ENCODE measurements at places on chromosomes 16 and 17.

- no peak for DNase-seq
Observed at GRCh38 chr16:79253100-79253631, 347.4 kb downstream of the MAF start.

- peak; percentile 50 for DNase-seq
Observed at GRCh38 chr17:14926526-14927122, 338.5 kb downstream of the PMP22 start.

DNA sequence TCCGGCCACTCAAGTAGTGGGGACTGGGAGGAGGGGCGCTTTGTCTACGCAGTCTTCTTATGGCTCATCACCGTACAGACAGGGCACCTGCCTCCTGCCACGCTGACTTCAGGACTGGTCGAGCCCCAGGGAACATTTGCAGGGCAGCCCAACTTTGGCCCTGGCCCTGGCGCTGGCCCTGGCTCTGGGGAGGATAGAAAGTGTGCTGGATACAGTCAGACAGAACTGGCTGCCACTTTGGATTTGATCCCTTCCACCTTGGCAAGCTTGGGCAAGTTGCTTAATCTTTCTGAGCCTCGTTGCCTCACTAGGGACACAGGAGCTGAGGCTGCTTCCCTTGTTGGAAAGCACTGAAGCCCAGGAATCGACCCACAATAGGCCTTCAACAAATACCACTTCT is 13.6 kb downstream of the LGALS9 start:
- no peak for DNase-seq

- DNase-seq, result peak; percentile 72
Observed at GRCh38 chr17:63984651-63985386, 12.1 kb upstream of the SCN4A start.

DNA sequence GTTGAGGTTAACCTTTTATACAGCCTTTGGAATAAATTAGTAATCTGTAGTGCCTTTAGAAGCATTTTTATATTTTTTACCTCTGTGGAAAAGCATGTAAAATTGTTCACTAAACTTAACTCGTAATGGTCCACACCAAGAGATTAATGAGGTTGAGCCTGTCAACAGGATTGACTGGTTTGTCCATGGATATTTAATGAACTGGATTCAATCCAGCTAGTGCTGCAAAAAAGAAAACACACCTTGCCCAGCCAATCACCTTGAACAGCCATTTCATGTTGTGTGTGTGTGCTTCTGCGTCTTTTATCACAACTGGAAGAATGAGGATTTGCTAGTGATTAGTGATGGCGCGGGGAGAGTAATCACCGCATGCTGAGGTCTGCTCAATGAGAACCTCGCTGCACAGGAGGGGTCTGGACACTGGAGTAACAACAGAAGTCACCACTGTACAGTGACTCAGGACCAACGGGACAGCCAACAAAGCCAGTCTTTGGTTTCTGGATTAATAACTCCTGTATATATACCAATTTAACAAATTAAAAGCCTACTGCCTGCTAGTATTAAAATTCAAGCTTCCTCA is 33.7 kb downstream of the LITAFD start:
- no peak for DNase-seq

GRCh38 chr16:12573300-12573699 is 230.4 kb downstream of the CPPED1 start:
- DNase-seq, result no peak

DNA sequence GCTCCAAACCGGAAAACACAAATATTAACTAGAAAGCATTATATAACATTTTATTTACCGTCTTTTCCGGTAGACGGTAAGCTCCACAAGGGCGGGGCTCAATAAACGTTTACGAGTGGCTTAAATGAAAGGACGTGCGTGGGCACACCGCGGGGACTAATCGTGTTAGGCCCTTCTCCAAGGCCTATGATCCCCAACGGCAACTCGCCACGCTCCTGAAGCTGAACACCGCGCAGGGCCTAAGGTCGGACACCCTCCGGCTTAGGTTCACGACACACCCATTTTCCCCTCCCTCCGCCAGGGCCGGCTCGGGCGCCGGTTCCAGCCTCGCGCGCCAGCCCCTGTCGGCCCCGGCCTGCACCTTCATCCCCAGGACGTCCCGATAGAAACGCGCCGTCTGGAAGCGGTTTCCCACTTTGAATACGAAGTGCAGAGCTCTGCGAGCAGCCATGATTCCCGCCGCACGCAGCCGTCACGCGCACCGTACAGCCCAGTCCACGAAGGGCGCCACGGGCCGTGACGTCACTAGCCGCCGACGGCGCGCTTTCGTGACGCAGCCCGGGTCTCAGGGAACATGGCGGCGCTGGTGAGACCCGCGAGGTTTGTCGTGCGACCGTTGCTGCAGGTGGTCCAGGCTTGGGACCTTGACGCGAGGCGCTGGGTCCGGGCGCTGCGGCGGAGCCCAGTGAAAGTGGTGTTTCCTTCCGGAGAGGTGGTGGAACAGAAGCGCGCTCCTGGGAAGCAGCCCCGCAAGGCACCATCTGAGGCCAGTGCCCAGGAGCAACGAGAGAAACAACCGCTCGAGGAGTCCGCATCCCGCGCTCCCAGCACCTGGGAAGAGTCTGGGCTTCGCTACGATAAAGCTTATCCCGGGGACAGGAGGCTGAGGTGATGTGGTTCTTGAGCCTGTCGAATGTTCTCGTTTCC is at the start of the genes GLOD4 and MRM3:
Gene GLOD4 (minus strand): TSS at position 476 of the 927 bp plus-strand sequence. CDS start 25 bp downstream, at position 451.
Gene MRM3 (plus strand): TSS at position 549 of the 927 bp plus-strand sequence. CDS start 26 bp downstream, at position 575.
- peak; percentile 94 for DNase-seq

GRCh38 chr16:27364493-27365141 is 37.4 kb upstream of the IL21R start:
- no peak for DNase-seq

DNA sequence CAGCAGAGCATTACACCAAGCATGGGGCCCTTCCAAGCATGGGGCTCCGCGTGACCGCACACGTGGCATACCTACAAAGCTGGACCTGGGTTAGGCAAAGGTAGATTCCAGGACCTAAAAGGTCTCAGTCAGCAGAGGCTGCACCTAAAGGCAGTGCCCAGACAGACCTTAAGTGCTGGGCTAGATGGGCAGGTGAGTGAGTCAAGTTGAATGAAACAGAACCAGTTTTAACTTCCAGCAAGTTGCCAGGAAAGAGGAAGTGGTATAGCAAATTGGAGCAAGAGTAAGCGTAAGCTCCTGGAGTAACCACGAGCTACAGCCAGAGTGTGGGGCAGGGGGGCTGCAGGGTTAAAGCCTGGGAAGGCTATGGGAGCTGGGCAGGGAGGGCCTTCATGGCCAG is 49.5 kb downstream of the SRCIN1 start:
- DNase-seq, result no peak

GRCh38 chr17:53330756-53331155 is 492.0 kb upstream of the KIF2B start:
- no peak for DNase-seq

Measured in left hindlimb (tissue), 1 donor.